ENCODE measurements at places on chromosomes 7 and 10.

- DNase-seq = no peak
Observed at GRCh38 chr10:13842117-13842516, 255.4 kb downstream of the PRPF18 start.

GRCh38 chr10:89591796-89592271 lies 53.2 kb downstream of the PANK1 start:
- DNase-seq = no peak

DNA sequence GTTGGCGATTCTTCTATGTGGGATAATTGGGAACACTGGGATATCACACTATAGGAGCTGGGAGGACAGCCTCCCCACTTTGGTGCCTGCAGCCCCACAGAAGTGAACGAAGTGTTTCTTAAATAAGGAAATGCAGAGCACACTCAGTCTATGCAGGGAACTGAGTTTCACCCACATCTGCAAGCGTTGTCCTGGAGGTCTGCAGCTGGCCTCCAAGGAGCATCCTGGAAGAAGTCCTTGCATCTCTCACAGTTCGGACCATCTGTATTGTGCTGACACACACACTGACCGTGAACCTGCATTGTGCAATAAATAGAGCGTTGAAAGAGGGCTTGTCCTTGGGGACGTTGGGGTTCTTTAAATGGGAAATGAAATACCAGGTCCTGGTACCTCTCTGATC lies 25.8 kb downstream of the LAMB4 start:
- no peak for DNase-seq

DNA sequence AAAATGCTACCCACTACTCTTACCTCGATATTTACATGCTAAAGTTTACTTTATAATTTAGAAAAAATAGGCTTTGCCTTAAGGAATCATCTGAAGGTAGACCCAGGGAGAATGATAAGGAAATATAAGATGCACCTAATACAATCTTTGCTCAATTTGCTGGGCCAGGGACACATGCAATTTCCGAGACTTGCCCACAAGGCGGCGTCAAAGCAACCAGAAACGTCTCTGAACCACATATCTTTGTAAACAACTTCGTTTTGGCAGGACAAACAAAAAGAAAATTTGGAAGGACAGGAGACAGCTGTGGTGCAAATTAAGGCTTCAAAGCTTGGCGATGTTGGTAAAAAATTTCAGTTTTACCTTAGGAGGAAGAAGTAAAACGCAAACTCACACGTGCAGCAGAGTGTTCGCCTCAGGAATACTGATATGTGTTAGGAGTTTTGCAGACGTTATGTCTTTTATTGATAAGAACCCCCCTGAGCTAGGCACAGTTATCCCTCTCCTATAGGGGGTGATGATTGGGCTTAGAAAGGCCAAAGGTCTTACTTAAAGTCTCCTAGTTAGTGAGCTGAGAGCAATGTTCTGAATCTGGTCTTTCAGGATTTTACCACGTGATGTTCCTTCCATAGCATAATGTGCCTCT lies 134.3 kb downstream of the PRKCQ start:
- DNase-seq = peak; percentile 80

DNA sequence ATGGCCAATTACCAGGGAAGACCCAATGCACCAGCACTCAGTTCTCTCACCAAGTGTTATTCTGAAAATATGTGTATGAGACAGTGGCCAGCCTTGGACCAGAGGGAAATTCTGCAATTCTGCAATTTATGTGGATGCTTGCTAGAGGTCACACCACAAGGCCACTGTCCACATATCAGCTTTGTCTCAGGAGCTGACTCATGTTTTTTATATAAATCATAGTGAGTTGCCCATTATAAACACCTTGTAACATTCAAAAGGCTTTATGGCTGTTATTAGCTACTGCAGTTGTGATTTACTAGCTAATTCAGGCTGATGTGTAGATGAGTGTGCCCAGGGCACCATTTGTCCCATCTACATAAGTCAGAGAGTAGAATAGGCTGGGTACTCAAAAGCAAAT lies 649.0 kb downstream of the LRMDA start:
- DNase-seq = no peak

DNA sequence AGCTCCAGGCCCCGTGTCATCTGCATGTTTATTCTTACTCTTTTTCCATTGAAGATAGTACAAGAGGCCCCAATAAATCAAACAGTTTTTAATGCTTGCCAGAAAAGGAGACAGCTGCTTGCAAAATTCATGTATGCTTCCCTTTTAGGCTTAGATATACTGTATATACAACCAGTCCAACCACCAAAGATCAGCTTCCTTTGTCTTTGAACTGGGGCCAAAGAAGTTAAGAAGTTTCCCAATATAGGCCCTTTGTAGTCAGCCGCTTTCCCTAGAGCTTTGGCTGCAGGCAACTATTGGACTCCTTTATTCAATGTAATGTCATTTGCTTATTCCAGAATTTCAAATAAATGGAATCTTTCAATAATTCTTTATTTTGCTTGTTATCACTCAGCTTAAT lies 1395.0 kb downstream of the GATA3 start:
- DNase-seq = no peak

- DNase-seq = no peak
Observed at GRCh38 chr7:112594397-112594796, 113.6 kb downstream of the LSMEM1 start.

DNA sequence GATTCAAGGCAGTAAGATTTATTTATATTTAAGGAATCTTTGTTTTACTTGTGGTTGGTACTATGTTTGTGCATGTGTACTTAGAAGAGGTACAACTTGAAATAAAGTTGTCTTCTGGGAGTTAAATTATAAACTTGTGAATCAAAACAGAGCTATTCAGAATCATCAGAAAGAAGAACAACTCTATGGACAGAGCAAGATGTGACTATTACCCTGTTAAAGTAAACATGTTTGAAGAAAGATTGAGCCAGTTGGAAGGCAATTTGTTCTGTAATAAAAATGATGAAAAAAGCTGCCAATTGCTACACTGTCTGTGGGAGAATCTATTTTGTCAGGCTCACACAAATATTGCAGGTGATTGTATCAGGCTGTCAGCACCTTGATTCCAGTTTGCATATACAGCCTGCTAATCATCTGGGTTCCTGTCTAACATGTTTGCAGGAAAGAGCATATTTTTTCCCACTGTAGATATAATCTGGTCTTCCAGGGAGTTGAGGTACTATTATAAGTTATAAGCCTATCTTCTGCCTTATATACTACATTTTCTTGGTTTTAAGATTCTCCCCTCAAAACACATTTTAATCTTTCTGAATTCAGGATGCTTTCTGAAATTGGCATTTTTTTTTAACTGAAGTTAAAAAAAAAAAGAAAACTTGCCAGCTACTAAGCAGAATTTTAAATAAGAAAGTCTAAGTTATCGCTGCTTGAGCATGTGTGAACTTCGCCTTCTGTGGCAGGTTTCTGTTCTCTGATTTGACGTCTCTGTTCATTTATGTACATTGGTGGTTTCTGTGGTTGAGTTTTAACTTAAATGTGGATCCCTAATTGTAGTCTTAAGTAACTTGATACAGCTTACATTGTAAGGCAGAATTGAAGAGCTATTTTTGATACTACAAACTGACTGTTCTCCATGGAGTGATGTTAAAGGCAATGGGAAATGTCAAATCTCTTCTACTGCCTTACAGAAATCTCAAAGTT lies 46.0 kb downstream of the ZNRF2 start:
- DNase-seq = peak; percentile 57

DNA sequence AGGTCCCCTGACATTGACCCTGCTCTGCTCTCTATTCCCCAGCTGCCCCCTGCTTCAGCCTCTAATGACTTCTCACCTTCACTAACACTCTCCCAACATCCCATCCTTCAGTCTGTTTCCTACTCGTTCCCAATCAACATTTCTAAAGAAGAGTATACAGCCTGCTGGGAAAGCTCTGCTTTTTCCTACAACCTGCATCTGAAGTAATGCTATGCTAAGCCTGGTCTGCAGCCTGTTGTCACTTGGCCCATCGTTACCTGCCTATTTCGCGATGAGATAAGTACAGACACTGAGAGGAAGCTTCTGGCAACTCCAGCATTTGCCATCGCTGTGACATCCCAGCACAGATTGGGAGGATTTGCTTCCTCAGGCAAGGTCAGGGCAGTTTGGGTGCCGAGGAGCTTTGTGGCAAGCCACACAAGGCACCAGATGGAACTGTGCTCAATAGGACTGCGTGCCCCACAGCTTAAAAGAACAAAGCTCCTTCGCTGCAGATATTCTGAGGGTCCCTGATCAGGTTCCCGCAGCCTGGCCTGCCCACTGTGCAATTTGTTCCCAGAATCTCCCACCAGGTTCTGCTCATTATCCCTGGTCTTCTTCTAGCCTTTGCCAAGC lies 51.4 kb downstream of the PKD1L1 start:
- DNase-seq = no peak

- DNase-seq = peak; percentile 81
Observed at GRCh38 chr10:110395350-110396283, 90.9 kb upstream of the SMNDC1 start.

DNA sequence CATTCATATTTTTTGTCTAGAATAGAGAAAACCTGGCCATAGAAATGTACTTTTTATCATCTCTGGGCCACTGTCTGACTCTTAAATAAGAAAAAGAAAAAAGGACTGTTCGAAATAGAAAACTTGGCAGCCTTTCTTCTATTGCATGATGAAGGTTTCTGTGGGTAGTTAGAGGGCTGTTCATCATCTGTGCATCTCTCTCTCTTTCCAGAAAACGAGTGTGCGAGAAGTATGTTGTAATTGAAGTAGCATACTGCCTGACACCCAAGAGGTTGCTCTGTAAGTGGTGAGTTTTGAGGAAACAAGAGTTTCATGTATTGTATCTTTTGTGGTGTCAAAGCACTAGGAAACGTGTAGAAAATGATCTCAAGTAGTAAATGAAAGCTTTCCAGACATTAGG lies 343.2 kb upstream of the TMEM229A start:
- DNase-seq = no peak

Measured in activated CD8-positive, alpha-beta T cell treated with anti-CD3 and anti-CD28 coated beads for 36 hours (primary cell).